ENCODE measurements at places on chromosomes 4 and X. TPM values are rescaled to one million over a fixed set of nuclear protein-coding genes. Genes with fewer than 3 reads are reported as not detected.

Gene DAPP1
- total RNA-seq: 23.6 TPM

Gene GSPT2
- total RNA-seq: 9.0 TPM

DNA sequence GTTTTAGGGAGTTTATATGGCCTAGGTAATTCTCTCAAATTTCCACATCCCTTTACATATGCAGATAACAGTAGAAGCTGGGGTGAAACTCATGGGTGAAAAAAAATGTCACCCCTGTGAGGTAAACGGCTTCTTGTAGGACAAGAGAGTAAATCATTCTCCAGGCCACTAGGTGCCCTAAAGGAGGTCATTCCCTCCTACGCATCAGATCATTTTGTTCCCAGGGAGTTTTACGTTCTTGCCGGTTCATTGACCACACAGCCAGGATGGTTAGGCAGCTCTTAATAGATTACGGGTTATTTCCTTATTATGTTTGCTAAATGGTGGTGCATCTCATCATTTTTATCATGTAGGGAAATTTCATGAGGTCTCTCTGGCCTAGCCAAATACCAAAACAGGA, 225.8 kb upstream of the NOCT start:
- no peak for DNase-seq

Gene GALNTL6
- not detected for total RNA-seq

- DNase-seq: peak; percentile 23
These were observed at the start of gene PSAPL1 for GRCh38 chr4:7434766-7435150. TSS of gene PSAPL1 (minus strand) at chr4:7434930. CDS start at chr4:7434879, 51 bp downstream.

Gene GAGE1
- total RNA-seq: not detected

Gene XAGE1A
- not detected for total RNA-seq

Gene HTN3
- total RNA-seq: not detected

GRCh38 chr4:139712882-139713281, 47.3 kb downstream of the MGST2 start:
- no peak for DNase-seq
